ENCODE measurements at places on chromosomes 12 and 14.

DNA sequence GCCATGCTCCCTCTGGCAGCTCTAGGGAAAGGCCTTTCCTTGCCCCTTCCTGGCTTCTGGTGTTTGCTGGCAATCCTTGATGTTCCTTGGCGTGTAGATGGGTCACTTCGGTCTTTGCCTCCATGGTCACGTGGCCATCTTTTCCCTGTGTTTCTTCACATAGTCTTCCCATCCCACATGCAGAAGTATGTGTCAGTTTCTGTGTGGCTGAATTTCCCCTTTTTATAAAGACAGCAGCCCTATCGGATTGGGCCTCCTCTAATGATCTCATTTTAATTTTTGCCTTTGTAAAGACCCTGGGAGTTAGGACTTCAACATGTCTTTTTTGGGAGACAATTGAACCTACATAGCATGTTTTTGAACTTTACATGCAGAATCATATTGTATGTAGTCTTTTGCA is 107.2 kb upstream of the FGD4 start:
- DNase-seq: no peak

GRCh38 chr14:95601650-95602049 is 66.8 kb downstream of the GLRX5 start:
- DNase-seq: no peak

DNA sequence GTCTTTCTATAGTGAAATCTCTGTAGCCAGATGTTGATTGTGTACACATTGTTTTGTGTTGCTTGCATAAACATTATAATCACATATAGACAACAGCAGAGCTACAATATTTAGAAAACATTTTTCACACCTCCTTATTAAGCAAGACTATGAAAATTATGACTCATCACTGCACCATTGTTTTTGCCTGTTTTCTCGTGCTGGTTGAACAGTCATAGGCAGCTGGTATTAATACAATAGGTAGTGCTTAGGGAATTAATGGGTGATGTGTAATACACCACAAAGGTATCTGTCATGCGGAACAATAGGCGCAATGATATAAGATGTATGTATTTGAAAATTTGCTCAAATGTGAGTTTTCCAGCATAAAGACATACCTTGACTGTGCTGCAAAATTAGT is 449.3 kb downstream of the FOXG1 start:
- DNase-seq: no peak

DNA sequence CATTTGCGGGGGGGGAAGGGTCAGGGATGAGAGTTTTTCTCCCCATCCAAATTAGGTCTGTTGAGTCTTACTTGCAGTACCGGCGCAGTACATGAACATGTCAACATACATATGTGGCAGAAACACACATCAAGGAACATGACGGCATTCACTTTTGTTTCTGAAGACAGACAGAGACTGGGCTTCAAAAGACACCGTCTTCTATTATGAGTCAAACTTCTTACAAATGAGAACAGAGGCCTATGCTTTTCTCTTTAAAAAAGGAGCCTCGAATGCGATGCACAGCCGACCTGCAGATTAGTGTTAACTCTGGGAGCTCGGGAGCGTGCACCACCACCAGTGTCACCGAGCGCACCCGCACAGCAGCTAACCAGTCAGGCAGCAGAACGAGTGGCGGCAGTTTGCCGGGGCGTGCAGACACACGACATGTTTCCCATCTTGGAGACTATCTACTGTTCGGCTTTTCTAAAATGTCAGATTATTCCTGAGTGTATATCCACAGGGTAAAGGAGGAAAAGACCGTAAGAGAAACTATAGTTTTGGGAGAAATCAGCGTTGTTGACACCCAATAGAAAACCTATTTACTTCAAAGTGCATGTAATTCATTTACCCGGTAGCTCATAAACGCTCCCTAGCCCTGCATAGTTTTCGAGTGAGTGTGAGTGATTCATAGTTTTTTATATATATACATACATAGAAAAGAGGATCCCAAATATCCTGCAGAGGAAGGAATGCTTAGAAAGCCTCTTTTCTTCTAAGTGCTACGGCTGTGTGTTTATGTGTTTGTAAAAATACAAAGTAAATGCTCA is 33.0 kb downstream of the UBR7 start:
- no peak for DNase-seq

DNA sequence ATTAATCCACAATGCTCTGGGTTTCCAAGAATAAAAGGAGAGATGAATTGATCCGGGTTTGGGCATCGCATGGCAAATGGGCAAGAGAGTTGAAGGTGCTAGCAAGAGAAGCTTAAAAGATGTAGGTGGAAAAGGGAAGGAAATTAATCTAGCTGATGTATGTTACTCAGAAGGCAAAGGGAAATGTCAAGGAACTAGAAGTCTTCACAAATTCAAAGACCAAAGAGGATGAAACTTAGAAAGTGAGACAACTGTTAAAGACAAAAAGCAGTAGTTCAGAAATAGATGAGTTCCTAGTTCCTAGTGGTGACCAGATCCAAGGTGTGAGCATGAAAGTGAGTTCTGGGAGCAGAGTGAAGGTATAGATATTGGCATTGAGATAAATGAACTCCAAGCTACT is 228.3 kb downstream of the SEC23A start:
- DNase-seq: no peak

DNA sequence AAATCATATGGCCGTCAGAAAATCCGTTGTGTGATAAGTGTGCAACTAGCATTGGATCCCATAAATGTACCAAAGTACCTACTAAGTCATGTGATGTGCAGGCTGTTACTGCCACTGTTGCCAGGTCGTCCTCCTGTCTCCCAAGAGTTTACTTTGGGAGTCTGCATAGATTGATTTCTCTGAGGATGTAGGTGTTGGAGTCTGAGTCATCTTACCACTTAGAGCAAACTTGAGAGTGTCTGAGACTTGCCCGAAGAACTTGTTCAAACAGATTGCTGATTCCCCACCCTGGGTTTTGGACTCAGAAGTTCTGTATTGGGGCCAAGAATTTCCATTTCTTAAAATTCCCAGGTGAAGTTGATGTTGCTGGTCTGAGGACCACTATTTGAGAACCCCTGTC is 11.4 kb downstream of the TMX1 start:
- no peak for DNase-seq

- DNase-seq: no peak
Measured at GRCh38 chr12:8687846-8688601, 9.8 kb upstream of the RIMKLB start.

DNA sequence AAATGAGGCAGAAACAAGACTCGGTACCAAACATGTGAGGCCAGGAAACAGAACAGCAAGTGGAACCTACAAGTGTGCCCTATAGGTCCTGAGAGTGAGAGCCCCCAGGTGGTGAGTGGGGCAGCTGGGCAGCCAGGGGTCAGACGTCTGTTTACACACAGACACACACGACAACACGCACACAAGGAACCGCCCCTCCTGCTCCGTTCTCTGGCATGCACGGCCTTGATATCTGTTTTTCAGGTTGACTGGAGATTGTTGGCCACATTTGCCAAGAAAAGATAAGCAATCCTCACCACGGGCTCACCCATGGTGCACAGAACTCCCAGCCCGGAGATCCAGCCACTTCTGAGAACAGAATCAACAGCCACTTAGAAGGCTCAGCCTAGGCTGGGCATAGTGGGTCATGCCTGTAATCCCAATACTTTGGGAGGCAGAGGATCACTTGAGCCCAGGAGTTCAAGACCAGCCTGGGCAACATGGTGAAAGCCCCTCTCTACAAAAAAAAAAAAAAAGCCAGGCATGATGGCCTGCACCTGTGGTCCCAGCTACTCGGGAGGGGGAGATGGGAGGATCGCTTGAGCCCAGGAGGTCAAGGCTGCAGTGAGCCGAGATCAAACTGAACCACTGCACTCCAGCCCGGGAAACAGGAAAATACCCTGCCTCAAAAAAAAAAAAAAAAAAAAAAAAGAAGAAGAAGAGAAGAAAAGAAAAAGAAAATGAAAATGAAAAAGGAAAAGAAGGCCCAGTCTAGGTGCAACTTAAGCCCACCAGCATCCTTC is 19.4 kb upstream of the EIF5 start:
- DNase-seq: no peak

GRCh38 chr12:131912518-131913274 is 16.4 kb upstream of the PUS1 start:
- no peak for DNase-seq

Measured in T-helper 17 cell (primary cell).